ENCODE measurements at places on chromosomes 11 and 22.

GRCh38 chr11:65742353-65742752 lies 21.8 kb upstream of the RNASEH2C start:
- no peak for DNase-seq

DNA sequence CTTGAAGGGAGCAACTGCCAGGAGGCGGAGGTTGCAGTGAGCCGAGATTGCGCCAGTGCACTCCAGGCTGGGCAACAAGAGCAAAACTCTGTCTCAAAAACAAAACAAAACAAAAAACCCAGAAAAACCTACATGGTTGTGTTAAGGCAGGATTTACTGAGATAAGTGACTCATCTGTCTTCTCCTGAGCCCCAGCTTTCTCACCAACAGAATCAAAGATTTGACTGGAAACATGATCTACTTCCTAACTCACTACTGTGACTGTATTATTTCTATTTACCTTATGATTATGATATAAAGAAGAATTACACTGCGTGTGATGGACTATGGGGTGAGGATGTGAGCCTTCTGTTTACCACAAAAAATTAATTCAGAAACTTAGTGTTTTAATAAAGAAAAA lies 21.8 kb downstream of the FAM118B start:
- no peak for DNase-seq

GRCh38 chr22:22376352-22376706 lies 131.7 kb downstream of the VPREB1 start:
- DNase-seq = no peak

GRCh38 chr11:35049859-35050531 lies 89.0 kb upstream of the CD44 start:
- no peak for DNase-seq

GRCh38 chr11:112597286-112597790 lies 336.7 kb upstream of the PLET1 start:
- DNase-seq = no peak

- no peak for DNase-seq
Observed at GRCh38 chr11:97224396-97224795, 834.6 kb downstream of the JRKL start.

DNA sequence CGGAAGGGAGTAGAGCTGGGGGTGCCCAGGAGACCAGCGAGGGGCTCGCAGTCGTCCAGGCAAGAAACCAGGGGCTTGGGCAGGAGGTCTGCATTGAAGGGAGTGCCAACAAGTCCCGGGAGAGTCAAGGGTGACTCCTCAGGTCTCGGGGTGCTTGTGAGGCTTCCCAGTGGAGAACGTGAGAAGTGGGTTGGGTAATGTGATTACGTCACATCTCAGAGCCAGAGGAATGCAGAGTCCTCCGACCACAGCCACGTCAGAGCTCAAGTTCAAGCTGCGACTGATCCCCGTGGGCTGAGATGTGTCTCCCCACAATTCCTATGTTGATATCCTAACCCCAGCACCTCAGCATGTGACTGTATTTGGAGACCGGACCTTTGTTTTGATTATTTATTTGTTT lies 89.7 kb upstream of the SHANK2 start:
- DNase-seq = no peak

DNA sequence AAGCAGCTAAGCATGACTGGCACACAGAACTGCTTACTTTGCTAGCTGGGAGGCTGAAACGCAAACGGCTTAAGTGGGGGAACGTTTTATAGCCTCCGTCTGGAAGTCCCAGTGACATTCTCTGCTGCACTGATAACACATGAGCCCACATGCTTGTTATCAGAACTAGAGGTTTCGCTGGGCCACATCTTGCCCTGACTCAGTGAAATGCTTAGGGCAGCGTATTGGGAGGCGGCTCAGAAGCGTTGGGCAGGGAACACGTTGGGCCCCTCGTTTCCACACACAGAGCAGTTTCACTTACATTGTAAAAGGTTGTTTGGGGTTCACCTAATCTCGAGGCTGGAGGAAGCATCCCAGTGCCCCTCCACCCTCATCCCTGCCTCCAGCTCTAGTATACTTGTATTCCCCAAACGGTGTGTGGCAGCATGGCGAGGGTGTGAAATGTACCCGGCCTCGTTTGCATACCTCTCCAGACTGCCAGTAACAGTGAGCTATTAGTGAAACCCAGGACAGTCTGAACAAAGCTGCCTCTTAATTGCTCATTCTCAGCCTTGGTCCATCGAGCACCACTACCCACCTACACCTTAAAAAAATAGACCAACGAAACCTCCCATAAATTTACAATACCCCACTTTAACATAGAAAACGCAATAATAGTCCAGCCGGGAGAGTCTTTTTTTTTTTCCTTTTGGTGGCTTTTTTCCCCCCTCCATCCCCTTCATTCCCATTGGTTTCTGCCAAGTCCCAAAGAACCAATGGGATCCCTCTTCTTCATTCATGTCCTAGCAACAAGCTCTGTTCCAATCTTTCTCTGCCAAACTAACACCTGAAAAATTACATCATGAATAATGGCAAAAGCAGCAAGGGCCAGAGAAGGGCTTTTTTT lies 218.8 kb upstream of the SORL1-AS1 start:
- DNase-seq = no peak

DNA sequence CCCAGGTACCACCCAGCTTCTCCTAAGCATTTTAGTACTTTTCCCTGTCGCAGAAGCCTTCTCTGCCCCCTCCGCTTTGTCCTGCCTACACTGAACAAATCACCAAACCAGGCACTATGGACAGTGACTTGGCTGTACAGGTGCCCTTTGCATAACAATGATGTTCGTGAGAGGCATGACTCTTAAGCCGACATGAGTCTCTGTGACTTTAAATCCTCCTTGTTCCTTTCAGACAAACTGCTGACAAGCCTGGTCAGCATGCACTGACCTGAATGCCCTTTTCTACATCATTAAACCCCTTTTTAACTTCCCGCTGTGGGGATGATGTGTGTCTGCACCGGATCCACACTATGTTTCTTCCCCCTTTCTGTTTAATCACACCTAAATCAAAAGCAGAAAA lies 16.6 kb downstream of the CAVIN3 start:
- DNase-seq = no peak

GRCh38 chr11:7486098-7486780 lies 933 bp downstream of the OLFML1 start:
- no peak for DNase-seq

DNA sequence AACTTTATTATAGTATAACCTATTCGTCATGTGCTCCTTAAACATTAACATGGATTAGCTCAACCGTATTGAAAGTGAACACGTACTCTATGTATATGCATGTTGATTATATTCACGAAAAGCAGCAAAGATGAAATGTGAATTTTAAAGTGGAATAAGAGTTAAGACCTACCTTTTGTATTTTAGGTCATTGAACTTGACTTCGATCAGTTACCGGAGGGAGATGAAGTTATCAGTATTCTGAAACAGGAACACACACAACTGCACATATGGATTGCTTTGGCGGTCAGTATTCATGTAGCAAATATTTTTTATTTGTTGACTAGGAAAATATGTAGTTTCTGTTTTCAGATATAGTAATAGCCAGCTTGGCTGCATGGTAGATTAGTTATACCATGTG lies 1.4 kb downstream of the CTR9 start:
- DNase-seq = no peak

DNA sequence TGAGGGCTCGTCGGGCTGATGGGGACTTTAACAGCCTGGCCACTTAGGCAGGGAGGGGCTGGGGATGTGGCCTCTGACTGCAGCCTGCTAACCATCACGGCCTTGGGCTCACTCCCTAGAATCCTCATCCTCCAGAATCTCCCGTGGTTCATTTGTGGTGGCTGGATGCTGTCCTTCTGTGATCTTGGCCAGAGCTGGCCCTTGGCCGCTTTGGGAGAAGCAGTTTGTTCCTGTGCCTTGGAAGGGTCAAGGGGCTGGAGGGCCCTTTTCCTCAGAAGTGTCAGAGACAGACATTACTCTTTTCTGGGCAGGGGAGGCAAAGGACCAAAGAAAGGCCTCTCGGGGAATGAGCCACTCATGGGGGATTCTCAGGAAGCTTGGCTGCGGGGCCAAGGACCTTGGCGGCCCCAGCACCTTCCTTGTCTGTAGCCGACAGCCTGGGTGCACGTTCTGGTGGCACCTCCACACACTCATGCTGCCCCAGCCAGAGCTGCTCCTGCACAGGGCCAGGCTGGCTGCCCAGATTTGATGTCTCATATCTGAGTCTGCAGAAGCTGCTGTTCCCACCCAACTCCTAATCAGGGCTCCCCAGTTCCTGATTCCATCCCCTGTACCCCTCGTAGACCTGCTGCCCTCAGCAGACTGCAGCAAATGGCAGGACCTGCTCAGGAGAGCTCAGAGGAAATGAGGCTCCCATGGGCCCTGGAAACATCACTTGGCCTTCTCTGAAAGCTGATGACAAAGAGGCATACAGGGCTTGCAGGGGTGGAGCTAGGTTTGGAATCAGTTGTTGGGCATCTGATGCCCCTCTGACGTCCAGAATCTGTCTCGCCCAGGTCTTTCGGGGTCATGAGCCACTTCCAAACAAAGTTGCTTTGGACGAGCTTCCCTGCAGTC lies 107.7 kb downstream of the CTTN start:
- DNase-seq = no peak

DNA sequence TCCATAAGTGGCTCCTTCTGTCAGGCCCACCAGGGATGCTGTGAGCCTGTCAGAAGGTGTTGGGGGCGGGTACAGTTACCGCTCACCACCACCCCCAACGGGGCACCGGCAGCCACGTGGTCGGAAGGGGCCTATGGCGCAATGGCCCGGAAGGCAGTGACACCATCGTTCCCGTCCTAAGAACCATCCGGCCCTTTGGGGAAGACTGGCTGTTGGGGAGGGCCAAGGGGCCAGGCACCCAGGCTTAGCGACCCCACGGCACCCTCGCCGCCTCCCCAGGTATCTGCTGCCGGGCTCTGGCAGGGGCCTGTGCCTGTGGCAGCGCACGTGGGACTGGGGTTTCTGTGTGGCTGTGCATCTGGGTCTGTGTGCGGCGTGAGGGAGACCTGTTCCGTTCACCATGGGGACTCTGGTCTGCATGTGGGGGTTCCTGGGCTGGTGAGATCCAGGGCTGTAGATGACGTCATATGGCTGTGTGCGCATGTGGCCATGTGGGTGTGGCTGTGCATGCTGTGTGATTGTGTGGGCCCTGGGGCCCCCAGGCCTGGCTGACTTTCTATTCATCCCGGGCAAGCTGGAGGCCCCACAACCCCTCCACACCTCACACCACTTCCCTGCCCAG lies 717 bp downstream of the OSM start:
- no peak for DNase-seq

- no peak for DNase-seq
Observed at GRCh38 chr11:33266393-33267215, 9.4 kb downstream of the HIPK3 start.
